ENCODE measurements at places on chromosomes 1 and 21.

DNA sequence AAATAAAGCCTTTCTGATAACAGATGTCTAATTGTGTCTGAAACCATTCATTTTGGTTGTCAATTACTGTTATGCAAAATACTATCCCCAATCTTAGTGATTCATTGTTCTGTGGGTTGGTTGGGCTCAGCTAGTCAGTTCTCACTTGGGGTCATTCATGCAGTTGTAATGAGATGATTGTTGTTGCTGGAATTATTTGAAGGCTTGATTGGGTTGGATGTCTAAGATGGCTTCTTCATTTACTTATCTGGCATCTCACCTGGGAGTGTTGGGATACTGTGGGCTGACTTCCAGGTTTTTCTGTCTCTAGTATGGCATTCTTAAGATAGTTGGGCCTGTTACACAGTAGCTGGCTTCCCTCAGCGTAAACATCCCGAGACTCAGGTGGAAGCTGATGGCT is 217.8 kb upstream of the B3GALT2 start:
- no peak for DNase-seq

DNA sequence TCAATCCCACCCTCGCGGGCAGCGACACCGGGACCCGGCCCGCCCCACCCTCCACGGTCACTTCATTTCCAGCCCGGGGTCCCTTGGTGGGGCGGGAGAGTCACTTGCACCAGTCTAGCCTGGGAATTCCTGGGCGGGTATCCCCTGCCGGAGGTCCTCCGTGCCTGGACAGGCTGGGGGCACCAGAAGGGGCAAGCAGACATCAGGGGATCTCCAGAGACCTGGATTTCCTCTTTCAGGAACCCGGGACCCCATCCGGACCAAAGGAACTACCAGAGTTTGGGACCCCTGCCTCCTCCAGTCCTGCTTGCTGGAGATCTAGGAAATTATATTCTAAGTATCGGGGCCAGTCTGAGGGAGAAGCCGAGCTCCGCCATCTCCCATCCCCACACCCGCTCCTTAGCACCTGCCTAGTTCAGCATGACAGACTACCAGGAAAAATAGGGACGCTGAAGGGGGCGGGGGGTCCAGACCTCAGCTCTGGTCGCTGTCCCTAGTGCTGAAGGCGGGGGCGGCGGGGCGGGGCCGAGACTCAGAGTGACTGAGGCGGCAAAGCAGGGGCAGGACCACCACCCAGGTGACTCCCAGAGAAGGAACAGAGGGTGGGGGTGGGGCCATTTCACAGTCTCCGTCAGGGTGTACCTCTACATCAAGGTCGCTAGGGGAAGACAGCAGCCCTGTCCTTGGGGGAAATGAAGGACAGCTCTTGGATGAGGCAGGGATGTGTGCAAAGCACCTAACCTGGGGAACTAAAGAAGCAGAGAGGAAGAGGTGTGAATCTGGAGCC is 832 bp downstream of the HCN3 start:
- DNase-seq: peak; percentile 52

- no peak for DNase-seq
Observed at GRCh38 chr1:162315673-162316072, 61.0 kb downstream of the SPATA46 start.

DNA sequence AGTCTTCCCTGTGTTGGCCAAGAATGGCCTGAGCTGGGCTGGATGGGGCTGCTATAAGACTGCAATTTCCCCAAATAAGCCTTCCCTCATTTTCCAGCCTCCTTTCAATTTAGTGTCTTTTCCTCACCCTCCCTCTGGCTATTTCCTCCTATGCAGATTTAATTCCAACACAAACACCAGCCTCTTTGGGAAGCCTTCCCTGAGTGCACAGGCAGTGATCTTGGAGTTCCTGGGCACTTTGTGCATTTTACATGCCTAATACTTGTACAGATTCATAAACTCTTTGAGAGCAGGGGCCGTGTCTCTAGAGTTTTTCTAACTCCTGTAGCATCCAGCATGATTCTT is 91.1 kb upstream of the TLR5 start:
- no peak for DNase-seq

DNA sequence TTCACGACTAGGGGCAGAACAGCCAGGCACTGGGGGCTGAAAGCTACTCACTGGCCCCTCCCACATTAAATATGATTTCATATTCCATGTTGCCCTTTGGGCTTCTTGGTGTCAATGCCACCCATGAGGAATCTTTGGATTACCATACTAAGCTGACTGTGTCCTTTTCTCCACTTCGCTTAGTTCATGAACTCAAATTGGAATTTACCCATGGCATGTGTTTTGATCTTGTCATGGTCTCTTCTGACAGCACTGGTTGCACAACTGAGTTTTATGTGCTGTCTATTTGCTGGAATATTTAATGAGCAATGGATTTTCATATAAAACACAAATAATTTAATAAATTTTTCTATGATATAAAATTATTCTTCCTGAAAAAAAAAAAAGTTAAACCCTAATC is 59.2 kb downstream of the SERBP1 start:
- no peak for DNase-seq

GRCh38 chr1:212401838-212402582 is 12.7 kb downstream of the PACC1 start:
- no peak for DNase-seq

DNA sequence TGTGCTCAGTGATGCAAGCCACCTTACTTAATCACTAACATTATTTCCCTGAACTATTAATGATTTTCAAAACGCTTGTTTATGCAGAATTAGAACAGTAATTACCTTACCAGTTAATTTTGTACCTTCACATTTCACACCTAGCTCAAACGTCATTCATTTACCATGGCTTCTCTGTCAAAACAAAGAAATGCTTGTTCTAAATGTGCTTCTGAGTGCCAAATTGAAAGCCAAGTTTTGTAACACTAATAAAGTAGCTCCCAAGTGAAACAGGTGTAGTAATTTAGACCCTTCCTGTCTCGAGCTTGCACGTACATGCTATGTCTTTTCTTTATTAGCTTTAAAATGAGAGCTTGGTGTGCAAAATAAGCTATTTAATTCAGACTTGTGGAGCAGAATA is 533.7 kb upstream of the PKN2 start:
- DNase-seq: no peak

GRCh38 chr1:205585835-205586785 is 45.7 kb downstream of the ELK4 start:
- DNase-seq: no peak

DNA sequence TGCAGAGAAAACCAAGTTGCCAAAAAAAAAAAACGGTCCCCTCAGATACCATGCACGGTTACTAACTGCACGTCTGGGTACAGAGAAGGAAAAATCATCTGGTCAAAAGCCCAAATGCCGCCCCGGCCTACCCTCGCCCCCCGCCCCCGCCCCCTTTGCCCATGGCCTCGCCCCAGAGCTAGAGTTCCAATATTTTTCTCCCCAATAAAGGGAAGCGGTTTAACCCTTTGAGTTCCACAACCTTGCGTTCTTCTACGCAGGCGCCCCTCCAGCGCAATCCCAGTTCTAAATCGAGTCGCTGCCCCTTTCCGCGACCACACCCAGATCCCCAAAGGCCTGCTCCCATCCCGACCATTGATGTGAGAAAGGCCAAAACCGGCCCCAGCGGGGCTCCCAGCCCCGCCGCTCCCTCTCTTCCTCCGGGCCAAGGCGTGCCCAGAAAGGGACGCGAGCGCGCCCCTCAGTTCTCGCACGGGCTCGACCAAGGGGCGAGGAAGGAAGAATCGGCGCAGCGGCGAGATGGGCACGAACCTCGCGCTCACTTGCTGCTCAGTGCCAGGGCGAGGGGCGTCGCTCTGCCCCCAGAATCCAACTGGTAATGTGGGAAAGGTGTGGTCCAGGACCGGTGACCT is 797 bp downstream of the WDR47 start:
- DNase-seq: no peak

GRCh38 chr1:85363521-85363920 is 87.1 kb upstream of the BCL10 start:
- no peak for DNase-seq

- no peak for DNase-seq
Observed at GRCh38 chr1:230186003-230186863, 119.2 kb downstream of the GALNT2 start.

- DNase-seq: no peak
Observed at GRCh38 chr1:205326812-205327466, 5.4 kb upstream of the NUAK2 start.

DNA sequence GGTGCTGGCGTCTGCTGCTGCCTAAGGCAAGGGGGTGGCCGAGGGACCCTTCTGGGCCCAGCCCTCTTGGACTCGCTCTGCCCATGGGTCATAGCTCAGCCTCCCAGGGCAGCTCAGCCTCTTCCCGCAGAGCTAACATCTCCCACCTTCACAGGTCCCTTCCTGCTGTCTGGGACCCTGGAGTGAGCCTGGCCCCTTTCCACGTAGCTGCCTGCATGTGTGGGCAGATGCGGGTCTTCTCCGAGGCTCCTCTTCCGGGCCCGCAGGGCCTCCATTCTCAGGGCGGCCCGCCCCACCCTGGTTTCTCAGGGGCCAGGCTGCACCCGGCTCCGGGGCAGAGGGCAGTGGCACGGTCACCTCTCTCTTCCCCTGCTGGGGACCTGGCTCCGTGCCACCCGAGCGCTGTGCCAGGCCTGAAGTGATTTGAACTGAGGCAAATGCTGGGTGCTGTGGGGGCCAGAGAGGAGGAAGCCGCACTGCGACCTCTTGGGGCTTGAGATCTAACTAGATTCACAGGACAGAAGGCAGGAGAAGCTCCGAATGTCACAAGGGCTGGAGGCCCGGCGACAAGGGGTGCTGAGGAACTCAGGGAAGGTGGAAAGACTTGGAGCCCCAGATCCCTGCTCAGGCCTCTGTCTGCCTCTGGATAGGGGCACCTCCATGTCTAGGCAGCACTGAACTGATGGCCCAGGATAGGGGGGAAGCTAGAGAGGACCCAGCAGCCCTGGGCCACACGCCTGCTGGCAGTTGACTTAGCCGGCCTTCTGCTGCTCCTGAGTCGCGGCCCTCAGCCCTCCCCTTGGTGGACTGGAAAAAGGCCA is 40.7 kb downstream of the COQ8A start:
- no peak for DNase-seq

GRCh38 chr1:7103361-7103782 is 318.1 kb downstream of the CAMTA1 start:
- no peak for DNase-seq
